ENCODE measurements at places on chromosomes 16 and 17. TPM values are rescaled to one million over a fixed set of nuclear protein-coding genes. Genes with fewer than 3 reads are reported as not detected.

DNA sequence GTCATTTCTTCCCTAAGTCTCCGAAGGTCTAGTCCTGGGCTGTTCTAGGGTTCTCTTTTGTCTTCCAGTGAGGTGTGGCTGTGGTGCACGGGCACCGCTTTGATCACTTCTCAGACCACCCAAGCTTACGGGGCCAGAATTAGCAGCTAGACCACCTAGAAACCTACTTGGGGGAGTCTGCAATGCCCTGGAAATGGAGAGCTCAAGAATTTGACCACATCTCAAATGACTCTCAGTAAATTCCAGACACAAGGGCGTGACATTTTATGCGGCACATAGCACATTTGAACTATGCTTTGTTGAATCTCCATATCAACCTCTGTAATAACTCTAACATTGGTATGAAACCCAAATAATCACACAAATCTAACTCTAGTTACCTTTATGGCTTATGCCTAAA lies 24.9 kb downstream of the TRIM16 start:
- DNase-seq, result no peak

DNA sequence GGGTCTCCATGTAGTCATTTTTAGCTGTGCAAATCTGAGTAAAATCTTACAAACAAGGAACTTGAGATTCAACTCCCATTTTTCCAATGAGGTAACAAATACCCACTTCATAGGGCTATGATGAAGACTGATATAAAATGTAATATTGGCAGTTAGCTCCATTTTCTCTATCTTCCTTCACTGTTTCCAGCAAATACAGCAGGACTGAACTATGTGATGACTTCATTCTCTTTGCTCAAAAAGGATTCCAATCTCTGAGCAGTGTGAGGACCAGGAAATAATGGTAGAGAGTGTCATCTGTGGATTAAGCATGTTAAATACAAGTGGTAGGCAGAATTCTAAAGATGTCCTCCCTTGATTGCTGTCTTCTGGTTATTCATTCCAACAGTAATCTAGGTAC lies 18.3 kb downstream of the RND2 start:
- no peak for DNase-seq

Gene QPRT
- total RNA-seq, result 11.1 TPM

Gene EMC8
- 38.8 TPM for total RNA-seq

DNA sequence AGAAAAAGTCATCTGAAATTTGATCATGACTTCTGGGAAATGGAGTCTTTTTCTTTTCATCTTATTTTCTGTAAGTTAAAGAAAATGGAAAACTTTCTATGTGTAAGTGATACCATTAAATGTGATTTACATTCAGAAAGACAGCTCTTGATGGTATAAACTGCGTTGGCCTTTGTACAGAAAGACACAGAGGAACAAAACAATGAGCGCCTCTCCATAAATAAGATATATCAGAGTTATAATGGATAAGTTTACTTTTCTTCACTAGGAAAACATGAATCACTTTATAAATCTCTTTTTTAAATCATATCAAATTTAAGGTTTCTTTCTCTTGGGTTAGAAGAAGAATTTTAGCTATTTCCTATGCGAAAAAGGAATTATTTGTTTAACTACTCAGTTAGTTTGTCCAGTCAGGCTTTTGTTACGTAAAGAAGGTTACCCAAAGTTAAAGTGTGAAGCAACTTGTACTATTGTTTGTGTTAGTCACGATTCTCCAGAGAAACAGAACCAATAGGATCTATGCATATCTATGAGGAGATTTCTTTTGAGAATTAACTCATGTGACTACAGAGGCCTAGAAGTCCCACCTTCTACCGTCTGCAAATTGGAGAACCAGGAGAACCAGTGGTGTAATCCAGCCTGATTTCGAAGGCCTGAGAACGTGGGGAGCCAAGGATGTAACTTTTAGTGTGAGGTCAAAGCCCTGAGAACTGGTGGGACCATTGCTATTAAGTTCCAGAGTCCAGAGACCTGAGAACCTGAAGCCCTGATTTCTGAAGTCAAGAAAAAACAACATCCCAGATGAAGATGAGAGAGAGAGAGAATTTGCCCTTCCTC lies 295.4 kb upstream of the KCNJ16 start:
- DNase-seq, result no peak

Gene CD300H
- not detected for total RNA-seq

Gene INCA1
- 8.4 TPM for total RNA-seq

DNA sequence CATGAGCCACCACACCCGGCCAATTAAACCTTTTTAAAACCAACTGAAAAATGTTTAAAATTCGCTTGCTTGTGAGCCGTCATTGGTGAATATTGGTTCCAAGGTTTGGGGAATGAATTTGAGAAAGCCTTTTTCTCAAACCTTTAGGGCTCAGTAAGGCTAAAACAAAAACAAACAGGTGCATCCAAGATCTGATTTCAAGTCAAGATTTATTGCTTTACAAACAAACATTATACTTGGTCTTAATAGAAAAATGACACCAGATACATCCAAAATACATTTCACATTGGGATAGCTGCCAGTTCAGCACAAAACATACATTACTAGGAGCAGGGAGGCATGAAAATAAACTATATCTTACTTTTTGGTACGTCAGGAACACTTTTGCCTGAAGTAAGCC lies 5.4 kb downstream of the C17orf58 start:
- no peak for DNase-seq

GRCh38 chr16:82609140-82609539 lies 17.6 kb upstream of the CDH13 start:
- DNase-seq, result no peak

Gene PRSS36
- 4.3 TPM for total RNA-seq

DNA sequence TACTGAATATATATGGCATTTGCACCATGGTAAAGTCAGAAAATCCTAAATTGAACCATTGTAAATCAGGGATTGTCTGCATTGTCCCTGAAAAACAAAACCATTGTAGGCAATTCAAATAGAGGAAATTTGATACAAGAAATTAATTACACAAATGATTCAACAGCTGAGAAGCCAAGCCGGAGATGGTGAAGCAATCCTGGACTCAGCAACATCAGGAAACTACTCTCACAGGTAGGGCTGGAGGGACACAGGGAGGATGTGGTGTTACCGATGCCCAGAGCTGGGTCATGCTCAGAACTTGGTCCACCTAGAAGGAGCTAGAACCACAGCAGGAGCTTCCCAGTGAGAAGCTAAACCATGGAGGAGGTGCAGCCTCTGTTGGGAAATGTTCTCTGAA lies 18.5 kb upstream of the SCNN1B start:
- DNase-seq, result peak; percentile 22

DNA sequence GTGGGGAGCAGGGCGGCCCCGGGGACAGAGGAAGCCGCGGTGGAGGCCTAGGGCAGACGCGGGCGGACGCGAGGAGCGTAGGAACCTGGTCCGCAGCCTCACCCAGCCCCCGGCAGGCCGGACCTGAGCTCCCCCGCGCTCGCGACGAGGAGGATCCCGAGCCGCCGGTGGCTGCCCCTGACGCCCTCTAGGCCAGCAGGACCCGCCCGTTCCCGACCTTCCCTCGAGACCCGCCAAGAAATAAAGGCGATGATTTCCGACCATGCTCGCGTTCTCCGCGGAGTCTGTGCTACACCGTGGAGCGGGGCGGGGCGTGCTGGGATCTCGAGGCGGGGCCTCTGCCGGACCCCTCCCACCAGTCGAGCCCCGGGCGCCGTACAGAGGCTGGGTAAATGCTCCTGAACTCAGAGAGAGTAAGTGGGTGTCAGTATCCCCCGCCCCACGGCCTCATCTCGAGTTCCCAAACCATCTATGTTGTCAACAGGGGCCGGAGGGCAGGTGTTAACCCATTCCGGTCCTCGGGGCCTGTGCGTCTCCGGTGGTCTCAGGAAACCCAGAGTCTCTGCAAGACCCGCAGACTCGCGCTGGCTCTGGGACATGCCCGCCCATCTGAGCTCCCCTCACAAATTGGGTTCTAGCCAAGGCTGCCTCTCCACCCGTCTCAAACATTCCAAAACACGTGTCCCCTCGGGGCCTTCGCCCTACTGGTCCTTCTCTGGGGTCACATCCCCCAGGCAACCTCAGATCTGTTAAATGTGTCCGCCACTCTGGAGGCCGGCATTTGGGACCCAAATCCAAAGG lies 13.7 kb downstream of the SYCE1L start:
- peak; percentile 41 for DNase-seq

Gene DPEP3
- total RNA-seq, result not detected

Gene IRX3
- 33.2 TPM for total RNA-seq

Gene CLEC18A
- 8.0 TPM for total RNA-seq

Gene KCTD19
- total RNA-seq, result 7.0 TPM

DNA sequence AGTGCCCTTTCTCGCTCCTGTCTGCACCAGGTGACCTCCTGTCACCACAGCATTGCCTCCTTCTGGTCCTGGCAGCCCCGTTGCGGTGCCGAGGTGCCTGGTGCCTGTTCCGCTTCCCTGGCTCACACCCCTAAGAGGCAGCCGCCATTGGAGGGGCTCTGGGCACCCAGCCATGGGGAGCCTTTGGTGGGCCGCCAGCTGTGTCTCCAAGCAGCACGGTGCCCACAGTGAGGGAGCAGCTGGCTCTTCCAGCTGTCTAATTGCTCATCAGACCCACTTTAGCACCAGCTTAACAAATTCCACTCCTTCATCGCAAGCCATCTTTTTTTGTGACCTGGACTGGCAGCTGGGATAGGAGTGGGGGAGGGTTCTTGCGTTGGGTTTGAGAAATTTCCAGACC lies 276.1 kb downstream of the SNX29 start:
- no peak for DNase-seq

Gene ACSM2A
- total RNA-seq, result not detected

DNA sequence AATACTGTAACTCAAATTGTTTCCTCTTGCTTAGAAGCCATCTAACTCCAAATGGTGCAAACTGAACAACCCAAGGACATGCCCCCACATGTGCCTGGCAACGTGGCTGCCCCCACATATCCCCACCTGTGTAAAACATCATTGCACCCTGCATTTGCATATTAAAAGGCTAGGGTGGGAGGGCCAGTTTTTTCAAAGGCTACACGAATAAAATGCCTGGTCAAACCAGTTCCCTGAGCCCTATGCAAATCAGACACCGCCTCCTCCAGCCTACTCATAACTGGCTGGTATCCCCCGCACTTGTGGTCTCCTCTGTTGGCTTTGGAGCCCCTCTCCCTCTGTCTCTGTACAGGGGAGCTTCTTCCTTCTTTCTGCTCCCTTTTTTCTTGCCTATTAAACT lies 26.7 kb downstream of the C16orf54 start:
- no peak for DNase-seq

- DNase-seq, result no peak
Observed at GRCh38 chr16:17512636-17513220, 42.0 kb upstream of the XYLT1 start.
